ENCODE measurements at places on chromosomes 5 and 9.

- no peak for DNase-seq
Measured at GRCh38 chr5:77935506-77936364, 159.6 kb upstream of the TBCA start.

DNA sequence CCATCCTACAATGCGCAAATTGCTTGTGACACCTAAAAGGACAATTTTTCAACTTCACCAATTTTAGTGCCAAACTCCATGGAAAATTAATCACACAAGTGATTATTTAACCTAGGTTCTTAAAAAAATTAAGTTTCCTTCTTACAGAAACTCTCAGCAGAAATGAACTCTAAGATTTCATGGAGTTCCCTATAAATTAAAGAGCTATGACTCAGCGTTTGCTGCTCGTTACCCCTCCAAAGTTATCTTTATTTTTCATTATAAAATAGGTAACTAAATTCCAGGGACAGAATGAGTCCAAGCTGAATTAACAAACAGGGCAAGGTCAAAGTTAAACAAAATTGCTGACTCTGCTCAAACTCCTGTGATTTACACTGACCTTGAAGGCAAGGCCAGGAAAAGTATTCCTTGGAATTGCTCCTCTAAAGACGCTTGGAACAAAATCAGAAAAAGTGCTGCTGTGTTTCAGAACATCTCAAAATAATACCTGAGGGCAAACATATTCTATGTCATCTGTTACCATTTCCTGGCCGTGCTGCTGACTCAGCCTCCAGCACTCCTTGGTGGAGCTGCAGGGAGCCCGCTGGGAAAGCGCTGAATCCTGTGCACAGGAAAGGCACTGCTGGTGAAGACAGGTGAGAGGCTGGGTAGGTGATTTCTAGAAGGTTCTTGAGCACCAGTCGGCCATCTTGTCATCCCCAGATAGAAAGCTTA, 2.5 kb upstream of the CMBL start:
- peak; percentile 90 for DNase-seq

GRCh38 chr9:4923580-4924544, 61.2 kb upstream of the JAK2 start:
- DNase-seq = peak; percentile 41

GRCh38 chr5:144971108-144971850, 800.6 kb downstream of the KCTD16 start:
- DNase-seq = peak; percentile 2

DNA sequence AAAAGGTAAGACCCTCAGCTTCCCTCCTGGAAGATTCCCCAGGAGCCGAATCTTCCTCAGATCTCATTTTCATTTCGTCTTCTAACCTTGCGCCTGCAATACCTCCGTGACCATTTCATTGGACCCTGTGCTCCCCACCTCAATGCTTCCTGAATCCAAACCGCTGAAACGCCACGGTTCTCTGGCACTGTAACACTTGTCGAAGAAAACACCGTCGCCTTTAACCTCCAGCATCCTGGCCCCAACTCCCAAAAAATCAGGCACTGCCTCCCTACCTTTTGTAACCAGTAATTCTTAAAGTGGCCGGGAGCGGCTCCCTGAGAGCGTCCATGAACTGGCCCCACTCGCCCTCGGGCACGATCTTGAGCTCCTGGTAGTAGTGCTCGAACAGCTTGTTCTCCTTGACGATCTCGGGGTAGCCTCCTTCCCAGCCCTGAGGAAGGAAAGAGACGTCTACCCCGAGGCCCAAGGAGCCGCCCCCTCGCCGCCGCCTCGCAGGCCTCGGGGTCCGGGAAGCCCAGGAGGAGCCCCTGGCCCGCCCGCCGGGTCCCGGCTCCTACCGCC, 438 bp downstream of the NSUN2 start:
- peak; percentile 52 for DNase-seq

DNA sequence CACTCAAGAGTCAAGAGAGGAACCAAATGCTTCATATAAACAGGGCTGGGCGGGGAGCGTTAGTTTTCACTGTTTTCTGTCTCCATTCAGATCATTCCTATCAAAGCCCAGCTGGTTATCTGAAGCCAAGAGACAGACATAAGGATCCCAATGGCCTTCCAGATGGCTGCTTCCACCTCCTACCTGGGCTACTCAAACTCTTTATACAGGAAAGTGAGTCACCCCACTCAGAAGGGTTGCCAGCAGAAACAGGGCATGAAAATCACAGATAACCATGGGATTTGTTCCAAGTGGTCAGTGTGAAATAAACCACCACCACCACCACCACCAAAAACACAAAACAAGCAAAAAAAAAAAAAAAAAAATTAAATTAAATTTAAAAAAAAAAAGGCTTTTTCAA, 5.5 kb downstream of the PRSS3 start:
- peak; percentile 24 for DNase-seq

DNA sequence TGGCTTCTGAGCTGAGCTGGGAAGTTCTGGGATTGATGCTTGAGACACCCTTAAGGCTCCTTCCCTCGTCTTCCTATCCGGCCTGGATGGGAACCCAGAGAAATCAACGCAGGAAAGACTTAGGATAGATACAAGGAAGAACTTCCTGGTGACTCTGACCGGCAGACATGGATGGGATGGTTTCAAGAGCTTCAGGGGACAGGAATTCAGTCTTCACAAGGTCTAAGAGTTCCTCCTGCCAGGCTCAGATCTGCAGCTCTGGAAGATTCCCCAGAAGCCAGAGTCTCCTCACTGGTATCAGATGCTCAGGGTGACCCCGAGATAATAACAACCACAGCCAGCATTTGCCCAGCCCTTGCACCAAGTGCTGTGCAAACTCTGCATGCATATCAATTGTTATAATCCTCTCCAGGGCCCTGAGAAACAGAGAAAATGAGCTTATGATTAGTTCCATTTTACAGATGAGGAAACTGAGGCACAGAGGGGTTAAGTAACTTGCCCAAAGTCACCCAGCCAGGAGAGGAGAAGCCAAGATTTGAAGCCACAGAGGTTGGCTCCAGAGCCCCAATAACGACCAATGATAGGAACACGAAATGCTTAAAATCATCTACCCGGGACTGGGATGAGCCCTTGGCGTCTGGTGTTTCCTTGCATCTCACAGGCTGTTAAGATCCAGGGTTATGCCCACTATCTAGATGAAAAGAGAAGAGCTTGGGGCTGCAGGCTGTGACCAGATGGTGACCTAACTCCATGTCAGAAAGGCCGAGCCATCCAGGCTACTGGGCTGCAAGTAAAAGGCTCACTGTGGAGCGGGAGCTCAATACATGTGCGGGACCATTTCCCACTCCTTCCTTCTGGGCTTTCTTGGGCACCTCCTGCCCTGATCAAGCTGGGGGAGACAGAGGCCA, 119.8 kb downstream of the C9orf50 start:
- DNase-seq = no peak

DNA sequence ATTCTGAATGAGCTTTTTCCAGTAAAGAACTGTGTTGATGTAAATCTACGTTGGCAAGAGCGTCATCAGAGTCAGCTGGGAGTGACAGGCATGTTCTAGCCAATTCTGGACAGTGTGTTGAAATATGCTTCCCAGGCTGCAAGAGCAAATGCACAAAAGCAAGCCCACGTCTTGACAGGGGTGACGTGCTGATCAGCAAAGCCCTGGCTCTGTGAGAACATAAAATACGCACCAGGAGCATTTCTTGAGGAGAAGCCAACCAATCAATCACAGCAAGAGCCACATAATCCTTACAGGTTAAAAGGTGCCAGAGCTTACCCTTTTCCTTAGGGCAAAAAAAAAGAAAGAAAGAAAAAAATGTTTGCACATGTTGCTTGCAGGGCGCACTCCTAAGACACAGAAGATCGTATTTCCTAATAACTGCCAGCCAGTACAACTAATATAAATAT, 148.1 kb downstream of the PDE4D start:
- DNase-seq = peak; percentile 98

- peak; percentile 12 for DNase-seq
Measured at GRCh38 chr5:121503111-121503840, 348.4 kb upstream of the FTMT start.

DNA sequence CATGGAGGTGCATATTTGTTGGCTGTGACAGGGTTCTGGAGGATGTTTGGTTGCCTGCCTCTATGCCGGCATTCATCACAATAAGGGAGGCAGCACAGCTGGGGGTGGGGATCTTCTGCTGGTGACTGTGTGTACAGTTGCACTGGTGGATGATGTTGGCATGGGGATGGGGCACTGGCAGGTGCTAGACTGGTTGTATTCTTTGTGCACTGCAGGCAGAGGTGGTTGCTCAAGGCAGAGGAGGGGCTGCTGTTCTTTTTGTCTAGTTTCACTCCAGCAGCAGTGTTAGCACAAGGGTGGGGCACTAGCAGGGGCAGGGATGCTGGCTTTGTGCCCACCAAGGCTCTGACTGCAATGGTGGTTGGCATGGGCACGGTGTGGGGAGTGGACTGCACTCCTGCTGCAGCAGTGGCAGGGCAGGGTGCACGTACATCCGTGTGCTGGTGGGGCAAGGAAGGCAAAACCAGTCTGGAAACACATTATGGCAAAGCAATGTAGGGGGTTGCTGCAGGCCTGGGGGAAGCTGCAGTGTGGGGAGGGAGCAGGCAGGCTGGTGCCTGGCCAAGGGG, 69.3 kb downstream of the ISOC1 start:
- no peak for DNase-seq

GRCh38 chr9:136695435-136695895, 8.2 kb upstream of the AGPAT2 start:
- DNase-seq = peak; percentile 45

GRCh38 chr9:98097836-98098235, 21.2 kb downstream of the TRIM14 start:
- DNase-seq = peak; percentile 89

DNA sequence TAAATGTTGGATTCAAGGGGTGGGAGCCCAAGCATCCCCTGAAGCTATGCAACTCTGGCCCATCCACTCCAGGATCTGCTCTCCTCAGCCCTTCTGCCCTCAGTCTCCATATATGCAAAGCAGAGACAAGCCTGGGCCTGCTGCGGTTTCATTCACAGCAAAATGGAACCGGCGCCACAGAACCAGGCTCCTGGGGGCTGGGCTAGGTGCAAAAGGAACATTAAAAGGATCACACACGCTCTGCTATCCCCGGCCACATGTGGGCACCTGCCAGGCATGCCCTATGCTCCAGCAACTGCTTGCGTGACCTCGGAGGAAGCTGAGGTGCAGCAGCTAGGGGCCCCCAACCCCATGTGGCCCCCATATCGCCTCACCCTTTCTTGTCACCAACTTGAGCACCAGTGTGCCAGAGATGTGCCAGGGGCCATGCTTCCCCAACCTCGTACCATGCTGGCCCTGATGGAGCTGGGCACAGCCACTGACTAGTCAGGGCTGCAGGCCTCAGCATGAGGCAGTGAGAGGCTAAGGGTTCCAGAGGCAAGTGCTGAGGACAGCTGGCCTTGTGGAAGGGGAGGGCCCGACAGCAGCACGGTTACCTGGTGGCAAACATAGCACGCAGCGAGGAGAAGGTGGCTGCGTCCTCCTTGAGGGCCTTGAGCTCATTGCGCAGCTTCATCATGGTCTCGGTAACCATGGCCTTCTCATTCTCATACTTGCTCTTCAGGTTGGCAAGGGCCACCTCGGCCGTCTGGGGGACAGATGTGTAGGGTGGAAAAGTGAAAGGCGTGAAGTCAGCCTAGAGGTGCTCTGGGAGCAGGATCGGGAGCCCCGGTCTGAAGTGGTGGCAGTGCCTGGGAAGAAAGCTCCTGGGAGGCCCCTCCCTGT, 47.2 kb downstream of the BICD2 start:
- DNase-seq = peak; percentile 48

- no peak for DNase-seq
Measured at GRCh38 chr5:118698774-118699173, 289.6 kb downstream of the DTWD2 start.
